Stimulated activated CD4-positive, alpha-beta T cell treated with anti-CD3 and anti-CD28 coated beads, Interleukin-12 subunit alpha, Interleukin-12 subunit beta, amount 100 ng/mL, for 4 hours (primary cell): ENCODE measurements at places on chromosomes 2 and 18.

DNA sequence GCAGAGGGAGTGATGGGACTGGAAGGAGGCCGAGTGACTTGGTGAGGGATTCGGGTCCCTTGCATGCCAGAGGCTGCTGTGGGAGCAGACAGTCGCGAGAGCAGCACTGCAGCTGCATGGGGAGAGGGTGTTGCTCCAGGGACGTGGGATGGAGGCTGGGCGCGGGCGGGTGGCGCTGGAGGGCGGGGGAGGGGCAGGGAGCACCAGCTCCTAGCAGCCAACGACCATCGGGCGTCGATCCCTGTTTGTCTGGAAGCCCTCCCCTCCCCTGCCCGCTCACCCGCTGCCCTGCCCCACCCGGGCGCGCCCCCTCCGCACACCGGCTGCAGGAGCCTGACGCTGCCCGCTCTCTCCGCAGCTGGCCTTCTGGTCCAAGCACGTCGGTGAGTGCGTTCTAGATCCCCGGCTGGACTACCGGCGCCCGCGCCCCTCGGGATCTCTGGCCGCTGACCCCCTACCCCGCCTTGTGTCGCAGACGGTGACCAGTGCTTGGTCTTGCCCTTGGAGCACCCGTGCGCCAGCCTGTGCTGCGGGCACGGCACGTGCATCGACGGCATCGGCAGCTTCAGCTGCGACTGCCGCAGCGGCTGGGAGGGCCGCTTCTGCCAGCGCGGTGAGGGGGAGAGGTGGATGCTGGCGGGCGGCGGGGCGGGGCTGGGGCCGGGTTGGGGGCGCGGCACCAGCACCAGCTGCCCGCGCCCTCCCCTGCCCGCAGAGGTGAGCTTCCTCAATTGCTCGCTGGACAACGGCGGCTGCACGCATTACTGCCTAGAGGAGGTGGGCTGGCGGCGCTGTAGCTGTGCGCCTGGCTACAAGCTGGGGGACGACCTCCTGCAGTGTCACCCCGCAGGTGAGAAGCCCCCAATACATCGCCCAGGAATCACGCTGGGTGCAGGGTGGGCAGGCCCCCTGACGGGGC lies 4.6 kb downstream of the PROC start:
- no peak for DNase-seq

DNA sequence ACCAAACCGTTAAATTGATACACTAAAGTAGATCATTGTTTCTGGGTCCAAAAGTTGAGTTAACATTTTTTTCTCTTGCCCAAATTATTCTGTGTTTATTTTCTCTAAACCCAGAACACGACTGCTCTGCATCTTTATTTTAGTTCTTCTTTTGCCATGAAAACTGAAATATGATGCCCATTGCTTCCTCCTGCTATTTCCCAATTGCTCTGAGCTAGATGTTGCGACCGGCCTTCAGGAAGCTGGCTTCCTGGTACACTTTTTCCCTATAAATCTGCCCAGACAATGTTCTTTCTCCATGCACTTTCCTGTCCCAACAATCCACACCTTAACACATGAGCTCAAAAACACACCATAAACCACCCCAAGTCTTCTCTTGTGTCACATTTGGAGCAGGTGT lies 501.4 kb downstream of the FBXO15 start:
- DNase-seq: no peak

DNA sequence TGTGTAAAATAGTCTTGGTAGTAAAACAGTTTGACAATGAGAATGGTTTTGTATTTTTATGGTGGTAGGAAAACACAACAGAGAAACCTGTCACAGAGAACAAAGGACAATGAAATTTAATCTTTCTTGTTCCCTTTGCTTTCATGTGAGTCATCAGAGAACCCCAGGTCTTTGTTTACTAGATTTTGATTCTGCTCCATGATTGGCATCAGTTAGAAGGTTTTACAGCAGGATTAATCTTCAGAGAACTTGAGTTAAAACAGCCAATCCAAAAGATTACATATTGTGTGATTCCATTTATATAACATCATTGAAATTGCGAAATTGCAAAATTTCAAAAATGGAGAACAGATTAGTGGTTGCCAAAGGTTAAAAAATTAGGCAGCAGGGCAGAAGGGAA lies 2.5 kb downstream of the APLF start:
- DNase-seq: no peak

GRCh38 chr2:25349397-25349796 lies 7.7 kb upstream of the DNMT3A start:
- no peak for DNase-seq

DNA sequence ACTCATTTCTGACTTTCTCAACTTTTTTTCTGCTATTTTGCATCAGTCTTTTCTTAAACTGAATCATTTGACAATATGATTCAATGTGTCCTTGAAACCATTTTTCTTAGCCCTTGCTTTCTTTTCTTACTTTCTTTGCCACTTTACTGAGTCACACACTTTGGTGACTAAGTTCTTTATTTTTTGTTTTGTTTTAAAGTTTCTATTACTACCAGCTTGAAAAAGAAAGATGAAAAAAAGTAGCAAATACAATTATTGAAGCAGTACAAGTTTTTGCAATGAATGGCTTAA lies 116.5 kb downstream of the DOCK10 start:
- DNase-seq: no peak

- no peak for DNase-seq
Observed at GRCh38 chr18:47120428-47120827, 29.9 kb downstream of the HDHD2 start.

GRCh38 chr2:189191766-189192165 lies 12.2 kb upstream of the COL5A2 start:
- no peak for DNase-seq

DNA sequence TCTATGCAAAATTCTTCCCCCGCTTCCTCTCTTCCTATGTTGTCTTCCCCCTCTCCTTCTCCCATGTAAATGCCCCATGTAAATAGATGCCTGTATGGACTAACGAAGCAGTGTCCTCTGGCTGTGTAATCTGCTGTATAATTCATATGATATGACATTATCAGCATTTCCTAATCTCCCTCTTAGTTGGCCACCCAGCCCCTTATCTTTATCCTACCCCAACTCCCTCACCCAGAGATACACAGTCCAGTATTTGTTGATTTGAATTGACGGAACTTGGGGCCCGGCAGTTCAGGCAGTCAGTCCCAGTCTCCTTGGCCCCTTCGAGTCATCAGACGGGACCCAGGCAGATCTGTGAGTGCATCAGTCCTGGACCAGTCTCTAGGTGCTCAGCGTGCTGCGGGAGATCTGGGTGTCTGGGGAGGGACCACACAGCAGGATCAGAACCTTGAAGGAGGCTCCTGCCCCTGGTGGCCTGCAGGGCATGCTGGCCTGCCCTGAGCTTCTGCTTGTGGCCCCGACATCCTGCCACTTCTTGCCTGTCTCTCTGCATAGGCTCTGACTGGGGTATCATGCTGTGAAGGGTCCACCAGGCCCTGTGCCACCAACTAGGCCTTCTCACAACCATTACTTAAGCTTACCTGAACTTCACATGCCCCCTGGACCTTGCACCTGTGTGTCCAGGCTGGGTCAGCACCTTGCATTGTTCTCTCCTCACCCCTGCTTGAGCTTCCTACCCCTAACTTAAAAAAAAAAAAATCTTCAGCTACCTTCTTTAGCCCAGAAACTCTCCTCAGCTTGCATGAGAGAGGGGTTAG lies 88.1 kb upstream of the ATL2 start:
- no peak for DNase-seq

DNA sequence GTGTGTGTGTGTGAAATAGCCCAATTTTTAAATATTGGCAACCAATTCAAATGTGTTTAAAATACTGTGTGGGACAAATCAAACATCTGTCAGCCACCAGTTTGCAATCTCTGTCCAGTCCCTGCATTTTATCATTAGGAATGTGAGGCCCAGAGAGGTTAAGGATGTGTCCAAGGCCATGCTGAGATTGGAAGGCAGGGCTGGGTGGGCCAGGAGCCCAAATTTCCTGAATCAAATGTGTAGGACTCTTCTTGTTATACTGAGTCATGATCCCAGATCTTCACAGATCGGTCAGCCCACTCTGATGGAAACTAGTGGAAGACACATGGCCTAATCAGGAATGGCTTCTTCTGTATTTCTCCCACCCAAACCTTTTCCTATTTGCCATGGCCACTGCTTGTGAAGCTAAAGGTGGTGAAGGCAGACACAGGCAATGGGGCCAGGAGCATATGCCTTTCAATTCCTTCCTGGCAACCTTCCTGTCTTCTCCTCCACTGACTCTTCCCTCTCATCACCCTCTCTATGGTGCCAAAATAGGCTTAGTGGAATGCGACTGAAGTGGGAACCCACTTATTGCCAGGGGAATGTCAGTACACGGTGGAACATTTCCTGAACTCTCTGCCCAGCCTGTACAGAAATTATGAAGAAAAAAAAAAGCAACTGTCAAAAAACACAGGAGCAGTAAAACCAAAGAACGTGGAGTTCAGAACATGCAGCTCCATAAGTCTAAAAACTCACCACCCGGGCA lies 35.5 kb downstream of the ZEB2 start:
- DNase-seq: no peak

GRCh38 chr2:41169744-41170143 lies 717.9 kb upstream of the SLC8A1 start:
- no peak for DNase-seq

DNA sequence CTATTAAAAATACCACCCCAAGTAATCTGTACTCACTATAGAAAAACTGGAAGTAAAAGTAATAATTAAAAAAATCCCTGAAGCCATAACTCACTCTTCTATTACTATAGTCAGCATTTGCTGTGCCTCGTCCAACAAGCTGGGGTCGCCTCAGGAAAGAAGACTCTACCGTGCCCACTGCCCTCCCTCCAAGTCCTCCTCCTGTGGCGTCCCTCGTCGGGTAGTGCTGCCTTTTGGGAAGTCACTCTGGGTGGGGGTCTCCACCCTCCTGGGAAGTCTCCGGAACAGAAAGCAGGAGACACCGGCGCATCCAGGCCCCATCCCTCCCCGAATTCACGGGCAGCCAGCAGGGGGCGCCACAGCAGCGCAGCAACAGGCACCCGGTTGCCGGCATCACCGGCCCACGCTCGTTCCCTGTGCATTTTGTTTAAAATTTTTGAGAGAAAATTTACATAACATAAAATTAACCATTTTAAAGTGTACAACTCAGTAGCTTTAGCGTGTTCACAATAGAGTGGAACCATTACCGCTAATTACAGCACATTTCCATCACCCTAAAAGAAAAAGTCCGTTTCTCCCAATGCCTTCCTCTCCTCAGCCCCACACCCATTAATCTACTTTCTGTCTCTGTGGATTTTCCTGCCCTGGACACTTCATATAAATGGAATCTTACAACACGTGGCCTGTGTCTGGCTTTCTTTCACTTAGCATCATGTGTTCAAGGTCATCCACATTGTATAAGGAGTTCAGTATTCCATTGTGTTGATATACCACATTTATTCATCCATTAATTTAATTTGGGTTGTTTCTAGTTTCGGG lies 62.2 kb downstream of the ADNP2 start:
- peak; percentile 47 for DNase-seq

GRCh38 chr18:42475157-42475556 lies 520.1 kb downstream of the PIK3C3 start:
- no peak for DNase-seq

DNA sequence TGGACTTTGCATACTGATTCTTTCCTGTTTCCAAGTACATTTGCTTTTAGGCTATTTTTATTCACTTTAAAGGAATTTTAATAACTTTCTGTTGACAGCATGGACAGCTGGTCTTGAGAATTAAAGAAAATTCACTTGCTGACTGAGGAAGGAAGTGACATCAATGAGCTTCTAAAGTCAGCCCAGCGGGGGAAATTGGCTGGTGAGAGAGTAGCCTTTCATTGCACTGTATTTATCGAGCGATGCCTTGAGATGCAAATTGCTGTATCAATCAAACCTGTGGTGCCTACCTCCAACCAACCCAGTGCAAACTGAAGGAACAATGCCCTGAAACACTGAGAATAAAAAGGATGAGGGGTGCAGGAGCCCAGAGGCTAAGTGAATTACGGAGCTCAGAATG lies 91.4 kb upstream of the AQP4 start:
- no peak for DNase-seq

DNA sequence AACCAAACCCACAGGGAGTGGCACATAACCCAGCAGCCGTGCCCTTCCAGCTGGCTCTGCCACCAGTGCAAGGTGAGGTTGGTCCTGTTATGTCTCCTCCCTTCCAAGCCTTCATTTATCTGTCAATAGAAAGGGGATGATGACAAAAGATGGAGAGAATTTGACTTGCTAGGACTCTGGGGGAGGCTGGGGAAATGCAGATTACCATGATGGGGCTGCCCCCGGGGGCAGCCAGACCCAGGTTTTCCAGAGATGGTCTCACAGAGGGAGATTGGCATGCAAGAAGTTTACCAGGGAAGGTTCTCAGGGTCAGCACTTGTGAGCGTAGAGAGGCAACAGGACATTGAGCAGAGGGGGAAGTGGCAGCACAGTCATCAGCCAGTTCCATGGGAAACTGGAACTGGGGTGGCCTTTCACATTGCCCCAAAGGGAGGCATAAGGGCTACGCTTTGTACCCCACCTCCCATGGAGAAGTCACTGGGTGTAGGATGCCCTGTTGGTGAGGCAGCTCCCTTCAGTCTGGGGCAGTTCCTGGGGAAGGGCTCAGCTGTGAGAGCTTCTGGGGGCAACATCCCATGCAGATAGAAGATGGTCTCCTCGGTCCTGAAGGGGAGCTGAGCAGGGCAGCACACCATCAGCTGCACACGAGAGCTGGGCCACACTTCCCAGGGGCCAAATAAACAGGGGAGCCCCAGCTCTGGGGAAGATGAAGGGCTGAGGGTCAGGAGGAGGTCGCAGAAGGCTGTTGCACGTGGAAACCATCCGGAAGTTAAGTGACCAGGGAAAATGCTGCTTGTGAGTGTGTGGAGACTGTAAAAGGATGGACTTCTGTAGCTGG lies 117.8 kb upstream of the EPC2 start:
- no peak for DNase-seq

DNA sequence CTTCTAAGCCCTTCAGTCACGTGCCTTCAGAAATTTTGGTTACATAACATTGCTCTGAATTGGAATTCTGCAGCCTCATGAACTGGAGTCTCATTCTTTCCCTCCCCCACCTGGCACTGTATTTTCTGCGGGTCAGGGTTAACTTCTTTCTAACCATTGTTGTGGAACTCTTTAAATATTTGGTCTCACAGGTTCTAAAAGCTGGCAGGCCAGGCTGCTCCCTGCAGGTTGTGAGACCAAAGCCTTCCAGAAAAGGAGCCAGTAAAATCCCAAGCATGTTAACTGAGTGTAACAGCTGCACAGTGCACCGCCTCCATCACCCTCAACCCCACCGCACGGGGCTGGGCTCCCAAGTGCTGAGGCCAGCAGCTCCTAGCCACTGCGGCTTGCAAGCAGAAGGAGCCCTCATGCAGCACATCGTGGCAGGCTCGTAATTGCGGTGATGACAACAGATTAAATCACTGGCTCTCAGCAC lies 174.1 kb upstream of the ALPP start:
- DNase-seq: no peak
